ENCODE measurements at places on chromosomes 1 and 21.
A peak's percentile ranks its signal among the peaks of the same experiment; 100 is the strongest.

GRCh38 chr1:54364995-54365394 lies 41.2 kb downstream of the SSBP3 start:
- DNase-seq = no peak

DNA sequence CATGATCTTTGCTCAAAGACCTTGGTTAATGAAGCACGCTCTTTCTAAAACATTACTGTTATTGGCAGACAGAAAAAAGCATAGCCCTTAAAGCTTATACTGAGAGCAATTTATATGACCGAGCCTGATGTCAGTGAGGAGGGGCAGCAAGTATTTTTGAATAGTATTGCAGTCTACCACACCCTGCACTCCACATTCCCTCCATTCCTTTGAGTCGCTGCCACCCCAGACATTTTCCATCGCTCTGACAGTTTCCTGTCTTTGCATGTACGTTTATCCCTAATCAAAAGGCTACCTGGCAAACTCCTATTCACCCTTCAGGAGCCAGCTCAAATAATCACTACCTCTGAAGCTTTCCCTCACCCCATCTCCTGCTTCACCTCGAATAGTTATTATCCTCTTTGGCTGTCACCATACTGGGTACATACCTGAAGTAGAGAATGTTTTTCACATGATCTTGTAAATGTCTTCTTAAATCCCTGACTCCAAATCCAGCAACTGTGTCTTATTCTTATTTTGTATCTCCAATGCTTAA lies 5.5 kb upstream of the JUN start:
- DNase-seq = no peak

DNA sequence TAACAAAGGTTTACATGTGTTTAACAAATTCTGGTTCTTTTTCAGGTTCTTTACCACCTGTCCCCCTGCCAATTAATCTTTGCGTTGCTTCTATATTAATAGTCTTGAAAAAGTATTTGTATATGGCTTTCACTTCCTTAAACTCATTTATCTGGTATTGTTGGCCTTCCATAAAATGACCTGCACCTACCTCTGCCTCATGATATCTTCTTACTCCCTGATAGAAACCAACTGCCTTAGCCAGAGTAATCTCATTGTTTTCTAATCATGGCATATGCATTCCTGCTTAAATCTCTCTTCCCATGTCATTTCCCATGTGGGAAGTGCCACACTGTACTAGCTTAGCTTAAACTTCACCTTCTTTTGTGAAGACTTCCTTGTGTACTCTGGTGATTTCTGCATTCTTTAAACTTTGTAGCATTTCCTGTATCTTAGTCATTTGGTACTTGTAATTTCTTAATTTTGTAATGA lies 8.7 kb downstream of the SMG7 start:
- DNase-seq = no peak

- no peak for DNase-seq
These were observed 5.3 kb upstream of the LCE3D start for GRCh38 chr1:152585586-152585985.

DNA sequence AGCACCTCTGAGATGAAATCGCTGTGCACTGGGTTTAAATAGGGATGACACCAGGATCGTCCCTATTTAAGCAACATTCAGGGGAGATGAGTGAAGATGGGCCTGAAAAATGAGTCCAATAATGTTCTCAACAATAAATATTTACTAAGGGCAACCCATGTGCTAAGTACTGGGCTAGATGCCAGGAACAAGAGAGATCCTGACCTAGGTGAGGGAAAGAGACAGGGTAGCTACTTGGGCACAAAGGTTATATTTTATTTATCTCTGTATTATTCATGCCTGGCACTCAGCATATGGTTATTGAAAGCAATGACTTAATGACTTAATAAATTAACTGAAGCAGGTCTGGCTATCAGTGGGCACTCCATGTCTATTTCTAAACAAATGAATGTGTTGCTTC lies 27.4 kb upstream of the AVPR1B start:
- no peak for DNase-seq

GRCh38 chr1:54287176-54287650 lies 87.2 kb downstream of the MRPL37 start:
- DNase-seq = peak; percentile 38

DNA sequence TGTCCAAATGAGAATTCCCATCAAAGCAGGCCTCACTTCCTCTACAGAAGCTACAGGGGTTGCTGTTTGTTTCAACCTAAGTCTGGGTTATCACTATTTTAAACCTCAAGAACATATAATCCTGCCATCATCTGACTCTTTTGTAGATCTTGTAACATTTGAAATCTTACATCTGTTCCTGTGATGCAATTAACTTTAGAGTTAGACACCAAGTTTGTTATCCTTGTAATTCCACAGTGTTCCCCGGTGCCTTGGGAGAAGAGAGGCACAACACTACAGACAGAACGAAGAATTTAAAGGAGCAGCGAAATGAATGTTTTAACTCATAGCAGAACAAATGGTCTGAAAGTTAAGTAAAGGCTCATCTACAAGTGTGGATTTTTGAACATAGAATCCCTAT lies 116.1 kb downstream of the UCHL5 start:
- DNase-seq = no peak

- DNase-seq = no peak
These were observed 141.0 kb upstream of the TNR start for GRCh38 chr1:175884369-175884768.

- no peak for DNase-seq
These were observed 12.3 kb upstream of the RGS4 start for GRCh38 chr1:163056831-163057230.

- DNase-seq = no peak
These were observed 35.4 kb downstream of the CSMD2 start for GRCh38 chr1:34129630-34130029.

DNA sequence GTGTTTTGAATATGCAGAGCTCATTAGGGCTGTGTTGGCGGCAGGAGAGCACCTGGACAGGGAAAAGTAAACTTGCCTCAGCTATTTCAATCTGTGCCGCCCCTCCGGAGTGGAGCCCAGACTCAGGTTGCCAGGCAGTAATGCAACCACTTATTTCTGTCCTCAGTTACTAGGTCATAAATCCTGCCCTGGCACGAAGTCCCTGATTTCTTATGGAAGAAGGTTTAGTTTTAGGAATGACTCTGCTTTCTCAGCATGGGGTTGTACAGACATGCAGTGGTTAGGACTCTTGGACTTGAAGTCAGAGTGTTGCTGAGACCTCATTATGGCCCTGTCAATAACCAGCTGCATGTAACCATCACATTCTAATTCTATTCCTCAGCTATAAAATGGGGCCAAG lies 98.3 kb upstream of the FGGY start:
- DNase-seq = no peak

GRCh38 chr21:32876426-32876825 lies 104.9 kb upstream of the PAXBP1 start:
- no peak for DNase-seq

DNA sequence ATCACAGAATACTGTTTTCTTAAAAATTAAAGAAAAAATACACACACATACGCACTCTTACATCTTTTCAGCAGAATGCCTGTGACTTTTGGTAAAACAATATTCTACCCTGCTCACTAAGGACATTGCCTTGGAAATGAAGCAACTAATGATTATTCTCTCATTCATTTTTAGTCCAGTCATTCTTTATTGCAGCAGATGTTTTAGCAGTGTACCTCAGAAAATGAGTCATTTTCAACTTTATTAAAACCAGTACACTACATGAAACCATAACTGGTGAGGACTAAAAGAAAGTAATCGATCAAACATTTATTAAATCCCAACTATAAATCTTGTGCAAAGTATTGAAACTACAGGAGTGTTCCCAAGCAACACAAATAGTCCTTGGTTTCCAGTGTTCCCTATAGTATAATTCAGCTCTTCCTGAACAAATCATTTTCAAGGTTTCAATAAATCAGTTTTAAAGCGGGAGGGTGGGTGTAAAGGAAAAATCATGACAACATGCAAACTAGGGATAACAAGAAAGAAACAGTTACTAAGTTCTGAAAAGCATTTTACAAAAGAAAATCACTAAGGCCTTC lies 114.2 kb downstream of the ADGRL4 start:
- DNase-seq = no peak

DNA sequence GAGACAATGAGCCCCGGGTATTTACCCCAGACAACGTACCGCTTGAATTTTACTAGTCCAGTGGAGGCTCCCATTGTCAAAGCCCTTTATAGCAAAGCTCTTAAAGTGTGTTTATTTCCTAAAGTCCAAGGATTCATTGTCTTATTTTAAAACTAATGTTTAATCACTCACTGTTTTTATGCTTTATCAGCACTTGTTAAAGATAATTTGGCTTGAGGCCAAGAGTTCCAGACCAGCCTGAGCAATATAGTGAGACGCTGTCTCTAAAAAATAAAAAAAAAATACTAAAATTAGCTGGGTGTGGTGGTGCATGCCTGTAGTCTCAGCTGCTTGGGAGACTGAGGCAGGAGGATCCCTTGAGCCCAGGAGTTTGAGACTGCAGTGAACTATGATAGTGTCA lies 202.8 kb downstream of the RYR2 start:
- no peak for DNase-seq

DNA sequence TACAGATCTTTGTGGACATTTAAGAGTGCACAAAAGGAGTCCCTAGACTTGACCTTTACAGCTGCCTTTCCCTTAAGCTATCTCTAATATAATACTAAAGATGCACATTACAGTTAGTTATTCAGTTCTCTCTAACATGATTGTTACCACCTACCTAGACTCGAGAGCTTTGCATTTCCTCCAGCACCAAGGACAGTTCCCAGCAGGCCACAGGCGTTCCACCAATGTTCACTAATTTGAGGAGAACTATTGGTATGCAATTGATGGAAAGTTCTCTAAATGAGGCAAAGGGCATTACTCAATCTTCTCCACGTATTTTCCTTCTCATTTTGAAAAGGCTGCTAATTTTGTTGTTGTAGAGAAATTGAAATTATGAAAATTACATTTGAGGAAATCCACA lies 5.4 kb upstream of the NTNG1 start:
- no peak for DNase-seq

DNA sequence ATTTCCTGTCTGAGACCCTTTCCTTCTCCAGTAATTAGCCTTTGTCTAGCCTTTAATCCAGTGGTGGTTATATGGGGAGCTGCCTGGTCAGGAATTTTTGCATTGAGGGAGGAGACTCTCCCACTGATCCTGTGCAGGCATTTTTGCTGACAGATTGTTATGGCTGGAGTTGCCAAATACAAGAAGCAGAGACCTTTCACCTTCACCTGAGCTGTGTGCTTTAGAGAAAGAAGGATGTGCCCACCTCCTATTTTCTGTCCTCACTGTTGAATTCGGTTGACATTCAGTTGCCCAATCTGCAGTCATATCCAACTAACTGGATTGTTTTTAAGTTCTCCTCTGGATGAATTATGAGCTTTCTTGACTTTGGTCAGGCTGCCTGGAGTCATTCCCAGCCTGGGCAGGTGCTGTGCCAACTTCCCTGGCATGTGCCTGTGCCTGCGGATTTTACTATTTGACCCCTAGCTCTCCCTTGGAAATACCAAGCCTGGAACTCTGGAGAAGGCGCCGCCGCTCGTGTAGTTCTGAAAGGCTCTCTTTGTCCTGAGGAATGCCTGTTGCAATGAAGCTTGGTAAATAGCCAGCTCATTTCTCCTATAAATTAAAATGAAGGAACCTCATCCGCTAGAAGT lies 143.9 kb downstream of the NOS1AP start:
- DNase-seq = no peak

DNA sequence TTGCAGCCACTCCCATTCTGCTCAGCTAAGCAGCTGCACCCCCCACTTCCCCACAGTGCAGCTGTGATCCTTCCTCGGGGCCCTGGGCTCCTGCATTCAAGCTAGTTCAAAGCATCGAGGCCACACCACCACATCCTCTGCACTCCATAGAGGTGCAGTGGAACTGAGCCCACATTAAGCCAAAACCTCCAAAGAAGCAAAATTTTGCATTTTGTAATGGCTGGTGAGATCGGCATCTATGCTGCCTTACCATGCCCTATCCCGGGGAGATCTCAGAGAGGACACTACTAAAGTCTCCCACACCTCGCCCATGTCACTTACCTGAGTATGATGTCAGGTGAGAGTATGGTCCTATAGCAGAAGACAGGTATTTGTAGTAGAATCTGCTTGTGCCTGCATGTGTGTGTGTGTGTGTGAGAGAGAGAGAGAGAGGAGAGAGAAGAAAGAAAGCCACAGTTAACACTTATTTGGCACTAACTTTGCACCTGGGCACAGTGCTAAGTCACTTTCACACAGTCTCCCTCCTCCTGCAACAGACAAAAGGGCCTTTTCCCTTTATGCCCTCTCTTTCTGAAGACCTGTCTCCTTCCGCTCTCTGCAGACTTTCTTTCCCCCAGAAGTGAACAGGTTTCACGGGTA lies 89.8 kb downstream of the KIF14 start:
- no peak for DNase-seq

DNA sequence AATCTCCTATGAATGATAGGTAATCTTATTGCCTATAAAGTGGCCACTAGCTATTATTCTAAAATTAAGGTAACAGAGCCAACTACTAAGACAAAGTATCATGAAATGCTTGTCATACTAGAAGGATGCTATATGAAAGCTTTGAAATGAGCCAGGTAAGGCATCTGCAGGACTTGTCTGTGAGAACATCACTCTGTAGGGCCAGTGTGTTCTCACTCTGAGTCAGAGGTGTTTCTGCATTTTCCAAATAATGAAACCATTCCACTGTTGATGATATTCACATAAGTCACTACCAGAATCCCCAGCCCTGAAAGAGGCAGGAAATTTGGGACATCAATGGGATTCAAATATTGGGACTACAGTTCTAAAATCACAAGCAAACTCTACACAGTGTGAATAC lies 25.8 kb upstream of the GBP5 start:
- DNase-seq = no peak

DNA sequence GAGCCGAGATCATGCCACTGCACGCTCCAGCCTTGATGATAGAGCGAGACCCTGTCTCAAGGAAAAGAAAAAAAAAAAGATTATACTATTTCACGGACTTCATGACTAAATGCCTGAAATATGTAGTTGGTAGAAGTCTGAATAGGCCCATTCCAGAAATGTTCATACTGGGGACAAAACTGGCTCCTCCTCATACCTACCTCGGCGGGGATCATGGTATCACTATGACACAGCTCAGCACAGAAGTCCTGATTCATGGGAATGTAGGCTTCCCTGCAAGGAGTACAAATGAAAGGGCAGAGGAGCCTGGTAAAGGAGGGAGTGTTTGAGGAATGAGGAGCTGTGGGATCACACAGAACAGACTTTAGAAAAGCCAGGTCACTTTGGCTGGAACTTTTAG lies 5.0 kb downstream of the SPATA46 start:
- no peak for DNase-seq

DNA sequence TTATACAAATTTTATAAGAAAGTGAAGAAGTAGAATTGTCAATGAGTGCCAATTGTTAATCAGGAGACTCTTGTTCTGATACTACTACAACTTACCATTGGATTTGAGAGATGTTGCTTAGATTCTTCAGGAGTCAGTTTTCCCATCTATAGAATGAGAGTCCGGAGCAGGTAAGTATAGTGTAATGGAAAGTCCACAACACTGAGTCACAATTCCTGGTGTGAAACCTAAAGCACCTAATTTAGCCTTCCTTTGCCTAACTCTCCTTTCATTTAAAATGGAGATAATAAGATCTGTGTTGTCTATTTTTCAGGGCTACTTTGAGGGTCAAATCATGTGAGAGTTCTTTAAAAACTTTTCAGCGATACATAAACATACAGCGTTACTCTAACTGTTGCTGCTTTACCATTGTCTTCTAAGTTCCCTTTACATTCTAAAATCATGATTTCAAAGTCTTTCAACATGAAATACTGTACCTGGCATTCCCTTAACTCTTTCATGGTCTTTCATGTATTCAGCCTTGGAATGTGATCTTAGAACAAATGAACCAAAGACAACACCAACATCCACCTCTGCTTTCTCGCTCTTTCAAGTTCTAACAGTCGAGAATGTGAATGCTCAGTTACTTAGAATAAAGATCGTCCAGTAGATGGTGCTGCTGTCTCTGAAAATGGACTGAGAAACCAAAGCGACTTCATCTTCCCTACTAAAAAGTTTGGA lies 90.9 kb downstream of the SLC30A10 start:
- no peak for DNase-seq
